ENCODE measurements at places on chromosomes 12 and 14. TPM values are rescaled to one million over a fixed set of nuclear protein-coding genes. Genes with fewer than 3 reads are reported as not detected.
A peak's percentile ranks its signal among the peaks of the same experiment; 100 is the strongest.

Gene RNASE3
- not detected for polyA plus RNA-seq

Gene ANO2
- 15.4 TPM for polyA plus RNA-seq

Gene PIK3C2G
- not detected for polyA plus RNA-seq

Gene ACVRL1
- polyA plus RNA-seq: 403 TPM

Gene IRAK3
- polyA plus RNA-seq: 2.3 TPM

Gene TAS2R8
- polyA plus RNA-seq: not detected

Gene KRT75
- polyA plus RNA-seq: not detected

Gene CIROP
- not detected for polyA plus RNA-seq

Gene ACSM4
- polyA plus RNA-seq: not detected

- no peak for DNase-seq
- no peak overlapping the region for H3K27ac ChIP-seq
- no peak overlapping the region for H3K4me3 ChIP-seq
- no peaks in the 10 kb centered on the region for H3K27me3 ChIP-seq
- H3K36me3 ChIP-seq: no peaks in the 10 kb centered on the region
These were observed 943.8 kb downstream of the SLC16A7 start for GRCh38 chr12:60539592-60539991.

DNA sequence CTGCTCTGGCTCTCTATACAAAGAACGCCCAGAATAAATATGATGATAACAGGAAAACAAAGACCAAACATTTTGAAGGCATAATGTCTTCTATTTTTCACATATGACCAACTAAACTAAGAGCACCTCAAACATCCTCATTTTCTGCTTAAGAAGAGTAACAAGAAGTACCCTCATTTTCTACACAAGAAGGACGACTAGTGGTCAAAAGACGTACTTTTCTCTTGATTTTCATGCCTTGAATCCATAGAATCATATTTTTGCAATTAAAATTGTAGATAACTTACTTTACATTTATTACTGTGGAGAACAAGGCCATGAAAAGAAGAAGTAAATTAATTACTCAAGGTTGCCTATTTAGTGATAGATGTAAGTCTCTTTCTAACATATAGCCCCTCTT, 358.6 kb downstream of the DUSP6 start:
- peaks cover 9% of the 10 kb centered on the region for H3K4me1 ChIP-seq
- peak; percentile 84 for DNase-seq
- H3K27me3 ChIP-seq: no peaks in the 10 kb centered on the region
- H3K4me3 ChIP-seq: no peak overlapping the region

DNA sequence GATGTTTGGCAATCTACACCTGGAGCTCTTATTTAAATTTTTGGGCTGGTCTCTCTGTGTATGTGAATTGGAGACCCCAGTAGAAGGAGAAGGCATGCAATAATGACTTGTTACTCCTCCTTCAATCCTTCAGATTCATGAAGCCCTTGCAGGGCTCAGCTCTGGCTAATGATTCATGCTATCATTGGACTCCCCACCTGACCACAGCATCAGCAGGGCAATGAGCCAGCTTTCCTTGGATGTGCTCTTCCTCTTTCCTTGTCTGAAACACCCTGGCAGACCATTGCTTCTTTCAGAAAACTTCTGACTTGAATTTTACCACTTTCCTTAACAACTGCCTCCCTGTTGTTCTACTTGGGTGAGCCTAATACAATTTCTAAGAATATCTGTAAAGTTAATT, 1019.2 kb downstream of the AACS start:
- DNase-seq: no peak
- no peaks in the 10 kb centered on the region for H3K36me3 ChIP-seq
- H3K4me3 ChIP-seq: no peak overlapping the region
- H3K27me3 ChIP-seq: no peaks in the 10 kb centered on the region
- no peaks in the 10 kb centered on the region for H3K4me1 ChIP-seq
- no peak overlapping the region for H3K27ac ChIP-seq

DNA sequence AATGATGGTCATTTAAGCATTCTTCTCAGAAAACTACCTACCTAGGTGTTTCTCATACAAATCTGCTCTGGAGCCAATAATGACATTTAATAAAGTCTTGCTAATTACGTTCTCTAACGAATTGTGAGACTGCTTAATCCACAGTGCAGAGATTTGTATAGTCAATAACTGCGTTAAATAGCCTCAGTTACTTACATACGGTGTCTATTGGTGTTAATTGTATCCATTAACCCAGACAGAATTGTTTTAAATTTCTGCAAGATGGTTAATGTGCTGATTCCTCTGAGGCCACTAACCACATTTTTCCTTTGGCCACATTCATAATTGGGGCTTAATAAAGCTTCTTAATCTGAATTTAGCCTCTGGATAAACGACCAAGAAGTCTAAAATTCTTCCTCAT, 171.7 kb downstream of the SLC41A2 start:
- no peak for DNase-seq
- no peaks in the 10 kb centered on the region for H3K36me3 ChIP-seq
- no peaks in the 10 kb centered on the region for H3K27me3 ChIP-seq
- no peak overlapping the region for H3K4me3 ChIP-seq

DNA sequence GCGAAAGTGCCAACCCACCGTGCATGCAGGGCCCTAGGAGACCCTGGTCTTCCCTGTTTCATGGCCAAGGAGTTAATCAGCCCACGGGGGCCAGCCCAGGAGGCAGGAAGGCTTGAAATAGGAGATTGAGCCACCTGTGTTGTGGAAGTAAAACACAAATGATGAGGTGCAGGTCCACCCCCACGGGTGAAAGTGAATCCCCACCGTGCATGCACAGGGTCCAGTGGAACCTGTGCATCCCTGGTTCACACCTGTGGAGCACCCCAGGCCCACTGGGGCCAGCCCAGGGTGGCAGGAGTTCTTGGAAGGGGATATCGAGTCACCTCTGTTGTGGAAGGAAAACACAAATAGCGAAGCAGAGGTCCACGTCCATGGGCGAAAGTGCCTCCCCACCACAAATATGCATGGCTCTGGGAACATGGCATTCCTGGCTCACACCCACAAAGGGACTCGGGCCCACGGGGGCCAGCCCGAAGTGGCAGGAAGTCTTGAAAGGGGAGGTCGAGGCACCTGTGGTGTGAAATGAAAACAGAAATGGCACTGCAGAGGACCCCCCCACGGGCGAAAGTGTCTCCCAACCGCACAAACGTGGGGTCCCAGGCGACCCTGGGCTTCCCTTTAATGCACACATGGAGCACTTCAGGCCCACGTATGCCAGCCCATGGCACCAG, 381.5 kb downstream of the ALG10 start:
- no peaks in the 10 kb centered on the region for H3K27me3 ChIP-seq
- DNase-seq: no peak
- H3K4me1 ChIP-seq: no peaks in the 10 kb centered on the region
- no peak overlapping the region for H3K27ac ChIP-seq

DNA sequence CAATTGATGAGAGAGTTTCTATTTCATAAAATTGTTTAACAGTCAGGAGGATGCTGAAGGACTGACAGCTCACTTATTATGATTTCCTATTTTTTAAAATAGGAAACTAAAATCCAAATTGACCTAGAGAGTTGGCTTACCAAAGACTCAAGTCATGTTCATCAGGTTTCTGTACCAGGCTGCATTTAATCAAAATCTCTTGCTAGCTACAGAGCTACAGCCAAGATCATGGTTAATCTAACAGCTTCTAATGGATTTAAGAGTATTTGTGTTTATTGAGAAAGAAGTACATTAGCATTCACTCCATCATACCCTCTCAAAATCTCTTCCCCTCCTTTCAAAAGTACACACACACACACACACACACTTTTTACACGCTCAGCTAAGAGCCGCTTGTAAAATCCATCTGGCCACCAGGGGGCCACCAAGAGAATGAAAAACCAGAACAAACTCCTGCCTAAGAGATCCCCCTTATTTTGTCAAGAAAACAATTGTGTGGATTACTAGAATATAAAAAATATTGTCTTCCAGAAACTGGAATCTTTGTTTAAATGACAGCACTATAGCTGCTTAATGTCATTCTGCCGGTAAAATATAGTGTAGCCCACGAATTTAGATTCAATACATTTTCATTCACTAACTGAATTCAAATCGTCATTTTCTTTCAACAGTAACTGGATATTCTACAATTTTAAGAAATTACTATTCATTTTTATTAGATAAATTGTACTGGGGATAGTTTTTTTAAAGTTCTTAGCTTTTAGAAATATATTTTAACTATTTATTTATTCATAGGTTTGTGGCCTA, 334.0 kb downstream of the BTG1 start:
- H3K4me1 ChIP-seq: no peaks in the 10 kb centered on the region
- H3K27me3 ChIP-seq: no peaks in the 10 kb centered on the region
- H3K4me3 ChIP-seq: no peak overlapping the region
- no peaks in the 10 kb centered on the region for H3K36me3 ChIP-seq
- no peak overlapping the region for H3K27ac ChIP-seq

GRCh38 chr12:67433385-67434175, 164.4 kb downstream of the CAND1 start:
- H3K36me3 ChIP-seq: no peaks in the 10 kb centered on the region
- no peak overlapping the region for H3K27ac ChIP-seq
- no peaks in the 10 kb centered on the region for H3K27me3 ChIP-seq
- DNase-seq: no peak

DNA sequence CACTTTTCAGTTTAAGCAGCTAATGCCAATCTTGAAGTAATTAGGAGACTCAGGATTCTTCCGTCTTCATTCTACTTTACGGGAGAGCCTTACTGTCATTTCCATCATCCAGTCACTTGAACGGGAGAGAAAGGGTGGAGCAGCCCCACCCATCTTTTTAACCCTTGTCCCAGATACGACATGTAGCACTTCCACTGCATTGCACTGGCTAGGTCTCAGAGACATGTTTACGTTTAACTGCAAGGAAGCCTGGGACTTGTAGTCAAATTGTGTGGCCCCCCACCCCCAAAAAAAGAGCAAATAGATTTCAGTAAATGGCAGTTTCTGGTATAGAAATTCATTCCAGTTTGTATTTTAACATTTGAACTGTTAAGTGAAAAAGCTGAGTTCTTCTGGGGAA, 46.1 kb upstream of the SYT1 start:
- H3K4me3 ChIP-seq: no peak overlapping the region
- no peaks in the 10 kb centered on the region for H3K36me3 ChIP-seq
- DNase-seq: no peak

DNA sequence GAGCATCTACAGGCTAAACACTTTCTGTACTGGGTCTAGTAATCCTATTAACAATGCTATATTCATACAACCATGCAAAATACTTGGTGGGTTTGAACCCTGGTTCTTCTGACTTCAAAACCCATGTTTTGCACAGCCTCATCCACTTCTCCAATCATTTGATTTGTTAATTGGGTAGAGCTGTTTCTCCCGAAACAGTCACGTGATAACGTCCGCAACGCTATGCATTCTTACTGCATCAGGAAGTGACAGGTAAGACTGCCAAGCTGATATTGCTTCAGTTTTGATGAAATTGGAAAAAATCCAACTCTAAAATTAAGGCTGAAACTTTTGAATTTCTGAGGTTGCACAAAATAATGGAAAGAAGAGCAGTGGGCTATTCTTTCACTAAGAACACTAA, 30.4 kb upstream of the RNU6-7 start:
- H3K4me3 ChIP-seq: no peak overlapping the region
- H3K4me1 ChIP-seq: no peaks in the 10 kb centered on the region
- DNase-seq: no peak
- H3K36me3 ChIP-seq: no peaks in the 10 kb centered on the region

GRCh38 chr12:67727702-67728666, 79.4 kb downstream of the DYRK2 start:
- H3K4me3 ChIP-seq: no peak overlapping the region
- no peaks in the 10 kb centered on the region for H3K4me1 ChIP-seq
- no peak overlapping the region for H3K27ac ChIP-seq
- DNase-seq: no peak
- no peaks in the 10 kb centered on the region for H3K36me3 ChIP-seq

- H3K27me3 ChIP-seq: no peaks in the 10 kb centered on the region
- no peak overlapping the region for H3K4me3 ChIP-seq
- H3K4me1 ChIP-seq: no peaks in the 10 kb centered on the region
These were observed 458.7 kb downstream of the TMTC2 start for GRCh38 chr12:83145325-83145840.

DNA sequence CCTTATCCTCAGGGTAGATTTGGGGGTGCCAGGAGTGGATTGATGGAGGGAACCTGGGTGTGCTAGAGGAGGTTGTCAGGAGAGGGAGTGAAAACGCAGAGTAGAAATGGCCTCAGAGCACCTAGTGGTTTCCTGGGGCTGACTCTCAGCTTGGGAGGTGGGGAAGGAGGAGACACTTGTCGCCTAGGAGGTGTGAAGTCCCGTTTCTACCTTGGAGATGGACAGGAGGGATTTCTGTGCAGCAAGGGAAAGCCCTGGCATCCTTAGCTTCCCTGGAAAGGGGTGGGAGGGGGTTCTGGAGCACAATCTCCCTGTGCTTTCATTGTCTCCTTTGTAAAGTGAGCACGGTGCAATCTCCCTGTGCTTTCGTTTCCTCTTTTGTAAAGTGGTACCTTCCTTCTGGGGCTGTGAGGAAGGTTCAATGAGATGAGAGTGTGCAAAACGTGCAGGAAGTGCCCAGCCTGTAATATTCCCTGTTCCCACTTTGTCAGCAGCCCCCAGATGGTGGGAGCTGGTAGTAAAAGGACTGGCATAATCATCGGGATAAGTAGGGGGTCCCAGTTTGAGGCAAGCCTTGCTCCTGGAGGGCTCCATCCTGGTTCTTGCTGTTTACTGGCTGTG, 1.6 kb downstream of the OAS3 start:
- H3K27me3 ChIP-seq: no peaks in the 10 kb centered on the region
- no peaks in the 10 kb centered on the region for H3K36me3 ChIP-seq
- peaks cover 5% of the 10 kb centered on the region for H3K4me1 ChIP-seq
- H3K27ac ChIP-seq: no peak overlapping the region

DNA sequence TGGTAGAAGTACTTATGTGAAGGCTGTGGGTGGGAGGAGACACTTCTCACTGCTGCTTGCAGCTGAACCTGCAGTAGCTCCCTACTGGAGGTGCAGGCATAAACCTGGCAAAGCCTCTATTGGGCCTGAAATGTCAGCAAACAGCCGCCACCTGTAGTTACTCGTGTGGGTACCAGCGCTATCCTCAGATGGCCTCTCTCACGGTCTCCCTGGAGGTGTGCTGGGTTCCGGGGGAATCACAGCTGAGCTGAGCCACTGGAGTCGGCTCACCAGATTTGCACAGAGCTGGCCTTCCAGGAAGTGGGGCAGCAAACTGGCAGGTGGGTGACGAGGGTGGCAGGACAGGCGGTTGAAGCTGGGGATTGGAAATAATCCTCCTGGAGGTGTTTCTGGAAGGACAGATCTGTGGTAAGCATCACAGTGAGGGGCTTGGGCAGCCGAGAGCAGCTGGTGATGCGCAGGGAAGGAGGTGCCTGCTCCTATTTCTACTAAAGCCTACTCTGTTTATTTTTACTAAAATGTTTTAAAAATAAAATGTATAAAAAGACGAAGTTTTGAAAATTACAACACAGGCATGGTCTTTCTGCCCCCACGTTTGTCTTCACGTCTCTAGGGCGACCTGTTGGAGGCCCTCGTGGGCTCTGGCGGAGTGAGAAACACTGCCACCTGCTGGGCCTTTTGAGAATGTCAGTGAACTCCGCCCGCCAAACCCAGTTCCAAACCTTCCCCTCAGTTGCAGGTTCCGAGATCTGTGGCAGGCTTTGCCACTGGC, 67.8 kb upstream of the PLEKHG3 start:
- no peak overlapping the region for H3K4me3 ChIP-seq
- no peak overlapping the region for H3K27ac ChIP-seq
- no peaks in the 10 kb centered on the region for H3K36me3 ChIP-seq
- peak; percentile 65 for DNase-seq

GRCh38 chr14:81371802-81372201, 28.3 kb downstream of the STON2 start:
- no peaks in the 10 kb centered on the region for H3K36me3 ChIP-seq
- H3K4me1 ChIP-seq: no peaks in the 10 kb centered on the region
- H3K4me3 ChIP-seq: no peak overlapping the region
- H3K27me3 ChIP-seq: no peaks in the 10 kb centered on the region
- DNase-seq: no peak

GRCh38 chr14:23252420-23253333, 14.9 kb downstream of the RNF212B start:
- no peak for DNase-seq
- H3K4me3 ChIP-seq: no peak overlapping the region
- no peaks in the 10 kb centered on the region for H3K4me1 ChIP-seq
- H3K36me3 ChIP-seq: no peaks in the 10 kb centered on the region
- no peak overlapping the region for H3K27ac ChIP-seq
- H3K27me3 ChIP-seq: peaks cover 7% of the 10 kb centered on the region

Measured in endothelial cell of umbilical vein (primary cell).